ENCODE measurements at places on chromosomes 5 and 9.
A peak's percentile ranks its signal among the peaks of the same experiment; 100 is the strongest.

DNA sequence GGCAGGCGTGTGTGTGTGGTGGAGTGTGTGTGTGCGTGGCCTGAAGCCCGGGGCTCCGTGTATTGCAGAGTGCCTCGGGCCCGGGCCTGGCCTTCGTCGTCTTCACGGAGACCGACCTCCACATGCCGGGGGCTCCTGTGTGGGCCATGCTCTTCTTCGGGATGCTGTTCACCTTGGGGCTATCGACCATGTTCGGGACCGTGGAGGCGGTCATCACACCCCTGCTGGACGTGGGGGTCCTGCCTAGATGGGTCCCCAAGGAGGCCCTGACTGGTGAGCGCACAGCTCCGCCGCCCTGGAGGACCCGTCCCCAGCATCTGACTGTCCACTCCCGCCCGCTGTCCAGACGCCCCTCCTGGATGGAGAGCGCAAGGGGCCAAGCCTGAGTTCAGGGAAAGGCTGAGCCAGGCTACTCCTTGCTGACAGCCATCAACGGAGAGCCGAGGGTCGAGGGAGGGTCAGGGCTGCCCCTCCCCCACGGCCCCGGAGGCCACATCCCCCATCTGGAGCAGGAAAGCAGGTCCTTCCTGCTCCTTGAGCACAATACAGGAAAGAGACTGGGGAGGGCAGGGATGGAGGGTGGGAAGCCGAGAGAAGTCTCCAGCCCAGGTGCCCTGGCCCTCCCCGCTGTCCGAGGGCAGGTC, 18.4 kb downstream of the SLC6A18 start:
- no peak for DNase-seq

- no peak for DNase-seq
Observed at GRCh38 chr9:89549031-89549644, 51.2 kb upstream of the SEMA4D start.

DNA sequence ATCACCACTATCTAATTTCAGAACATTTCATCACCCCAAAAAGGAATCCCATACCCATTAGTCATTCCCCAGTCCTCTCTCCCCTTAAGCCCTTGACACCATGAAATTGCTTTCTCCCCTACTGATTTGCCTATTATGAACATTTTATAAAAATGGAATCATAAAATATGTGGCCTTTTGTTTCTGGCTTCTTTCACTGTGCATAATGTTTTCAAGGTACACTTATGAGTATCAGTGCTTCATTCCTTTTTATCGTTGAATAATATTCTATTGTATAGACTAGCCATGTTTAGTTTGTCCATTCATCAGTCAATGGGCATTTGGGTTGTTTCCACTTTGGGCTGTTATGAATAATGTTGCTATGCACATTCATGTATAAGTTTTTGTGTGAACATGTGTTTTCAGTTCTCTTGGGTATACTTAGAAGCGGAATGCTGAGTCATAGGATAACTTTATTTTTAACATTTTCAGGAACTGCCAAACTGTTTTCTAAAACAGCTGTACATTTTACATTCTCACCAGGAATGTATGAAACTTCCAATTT, 40.4 kb upstream of the FGF1 start:
- peak; percentile 56 for DNase-seq

GRCh38 chr5:143187495-143187894, 216.0 kb downstream of the NR3C1 start:
- DNase-seq, result no peak

- no peak for DNase-seq
Observed at GRCh38 chr9:18384066-18384465, 89.9 kb upstream of the ADAMTSL1 start.

DNA sequence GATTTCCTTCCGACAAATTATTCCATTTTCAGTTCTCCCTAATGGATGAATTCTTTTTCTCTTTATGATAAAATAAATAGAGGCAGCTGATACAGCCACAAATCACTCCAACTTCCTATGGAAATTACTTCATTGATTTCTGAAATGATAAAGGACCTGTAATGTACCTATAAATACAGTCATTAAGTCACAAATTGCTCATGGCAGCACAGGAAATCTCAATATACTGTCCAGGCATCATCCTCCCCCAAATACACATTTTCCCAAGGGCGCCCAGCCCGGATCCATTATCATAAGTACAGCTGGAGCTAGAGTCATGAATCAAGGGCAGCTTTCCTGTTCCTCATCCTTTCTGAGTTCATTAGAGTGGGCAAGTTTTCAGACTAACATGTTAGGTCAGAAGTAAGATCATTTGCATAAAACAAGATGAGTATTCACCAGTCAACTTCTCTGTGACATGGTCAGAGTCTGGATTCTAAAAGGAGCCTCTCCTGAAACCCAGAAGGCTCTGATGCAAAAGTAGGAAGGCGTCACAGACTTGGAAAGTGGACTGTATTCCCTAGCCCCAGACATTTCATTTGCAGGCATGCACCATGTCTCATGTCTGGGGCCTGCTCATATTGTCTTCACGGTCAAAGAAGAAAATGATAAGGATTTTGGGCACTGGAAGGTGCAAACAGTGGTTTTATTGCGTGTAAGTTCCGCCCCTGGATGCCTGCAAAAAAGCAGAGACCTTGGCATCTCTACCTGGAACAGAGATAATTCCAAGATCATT, 383.2 kb downstream of the PLK2 start:
- no peak for DNase-seq

DNA sequence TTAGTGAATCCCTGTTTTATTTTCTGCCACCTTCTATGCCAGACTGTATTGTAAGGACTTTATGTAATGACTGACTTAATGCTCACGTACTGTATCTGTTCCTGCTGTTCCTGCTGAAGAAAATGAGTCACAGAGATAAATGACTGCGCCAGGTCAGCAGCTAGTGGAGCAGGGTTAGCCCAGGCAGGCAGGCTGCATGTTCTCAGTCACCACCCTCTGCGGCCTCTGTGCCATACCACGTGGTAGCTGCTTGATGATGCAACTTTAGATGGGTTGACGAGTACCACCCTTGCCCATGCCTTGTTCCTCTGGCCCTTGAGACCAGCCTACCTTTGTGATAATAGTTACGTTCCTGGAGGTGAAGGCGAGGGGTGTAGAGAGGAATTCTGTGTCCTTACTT, 161.9 kb downstream of the TRIO start:
- no peak for DNase-seq

DNA sequence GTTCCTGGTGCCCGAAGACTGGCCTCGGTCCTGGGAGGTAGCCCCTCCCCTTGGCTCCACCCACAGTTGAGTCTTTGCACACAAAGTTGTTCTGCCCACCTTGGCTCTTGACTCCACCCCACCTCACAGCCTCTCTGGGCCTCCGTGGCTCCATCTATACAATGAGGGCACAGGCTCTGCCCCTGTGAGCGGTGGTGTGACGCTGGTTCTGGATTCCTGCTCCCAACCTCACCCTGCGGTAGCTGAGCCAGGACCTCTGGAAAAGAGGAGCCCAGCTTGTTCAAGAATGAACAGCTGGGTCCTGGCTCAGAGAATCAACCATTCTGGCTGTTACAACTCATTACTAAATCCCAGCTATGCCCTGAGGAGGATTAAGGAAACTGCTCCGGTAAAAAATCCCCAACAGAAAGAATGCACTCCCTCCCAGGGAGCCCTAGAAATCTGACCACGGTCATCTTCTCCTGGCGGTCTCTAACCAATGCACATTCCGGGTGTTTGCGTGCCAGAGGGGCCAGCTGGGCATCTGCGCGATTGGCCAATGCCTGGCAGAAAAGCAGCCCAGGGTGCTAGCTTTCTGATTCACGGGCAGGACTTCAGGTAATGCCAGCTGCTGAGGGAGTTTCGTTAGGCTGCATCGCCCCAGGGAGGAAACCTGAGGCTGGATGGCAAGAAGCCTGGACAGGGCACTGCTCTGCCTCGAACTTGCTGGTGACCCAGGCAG, 9.9 kb upstream of the GRHPR start:
- DNase-seq, result no peak

DNA sequence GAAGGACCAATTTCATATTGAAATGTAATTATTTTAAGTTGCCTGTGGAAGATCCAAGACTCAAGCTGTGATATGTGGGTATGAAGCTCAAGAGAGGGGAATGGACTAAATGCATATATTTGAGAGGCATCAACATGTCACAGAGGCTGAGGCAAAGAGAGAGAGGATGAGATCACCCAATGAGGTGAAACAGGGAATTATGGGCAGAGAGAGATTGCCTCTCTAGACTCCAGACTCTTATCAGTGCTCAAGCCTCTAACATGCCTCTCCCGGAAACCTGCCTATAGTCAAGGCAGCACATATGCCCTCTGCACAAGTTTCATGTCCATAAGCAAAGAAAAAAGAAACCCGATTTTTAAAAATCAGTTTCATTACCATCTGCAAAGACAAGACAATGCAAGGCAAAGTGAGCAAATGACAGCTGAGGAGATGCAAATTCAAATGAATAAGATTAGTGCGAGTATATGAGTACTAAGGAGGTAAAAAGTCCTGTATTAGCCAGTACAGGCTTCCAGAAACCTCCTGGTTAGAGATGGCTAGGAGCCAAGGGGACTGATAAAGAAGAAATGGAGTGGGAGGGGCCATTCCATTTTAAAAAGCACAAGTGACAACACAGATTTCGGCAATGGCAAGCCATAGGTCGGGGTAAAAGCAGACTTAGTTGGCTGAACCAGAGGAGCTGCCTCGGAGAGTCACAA, 9.4 kb downstream of the APTX start:
- DNase-seq, result no peak

Measured in SIG-M5 (cell line).